ENCODE measurements at places on chromosomes 6 and 20.

- no peak for DNase-seq
These were observed 4.4 kb downstream of the GSS start for GRCh38 chr20:34951252-34951651.

DNA sequence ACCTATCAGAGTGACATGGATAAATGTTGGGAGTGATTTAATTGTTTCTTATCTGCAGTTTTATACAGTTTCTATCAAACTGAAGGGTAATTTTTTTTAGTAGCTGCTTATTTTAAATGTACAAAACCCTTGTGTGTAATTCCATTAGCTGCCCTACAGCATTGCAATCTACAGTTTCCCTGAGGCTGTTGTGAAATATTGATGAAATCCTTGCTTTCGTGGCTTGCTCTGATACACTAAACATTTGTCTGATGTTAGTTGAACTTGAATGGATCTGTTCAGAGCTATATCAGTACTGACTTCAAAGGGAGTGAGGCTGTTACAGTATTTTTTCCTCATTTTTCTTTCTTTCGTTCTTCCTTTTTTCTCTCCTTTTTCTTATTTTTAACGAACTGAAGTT is 255.4 kb downstream of the TSHZ2 start:
- DNase-seq = no peak

DNA sequence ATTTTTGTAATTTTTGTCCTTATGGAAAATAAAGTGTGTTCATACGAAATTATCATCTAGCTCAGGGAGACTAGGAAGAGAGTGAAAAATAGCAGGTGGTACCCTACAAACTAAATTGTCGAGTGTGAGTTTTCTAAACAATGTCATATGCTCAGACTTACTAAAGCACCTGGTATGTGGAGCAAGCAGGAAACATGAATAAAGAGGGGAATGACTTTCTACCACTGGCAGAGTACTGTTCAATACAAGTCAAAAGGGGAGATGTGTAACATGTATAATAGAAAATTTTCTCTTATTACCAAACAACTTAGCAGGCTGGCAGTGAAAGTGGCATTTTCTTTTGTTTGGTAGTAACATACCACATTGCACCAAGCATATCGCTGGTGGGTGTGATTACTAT is 36.1 kb downstream of the CTNNBL1 start:
- DNase-seq = no peak

DNA sequence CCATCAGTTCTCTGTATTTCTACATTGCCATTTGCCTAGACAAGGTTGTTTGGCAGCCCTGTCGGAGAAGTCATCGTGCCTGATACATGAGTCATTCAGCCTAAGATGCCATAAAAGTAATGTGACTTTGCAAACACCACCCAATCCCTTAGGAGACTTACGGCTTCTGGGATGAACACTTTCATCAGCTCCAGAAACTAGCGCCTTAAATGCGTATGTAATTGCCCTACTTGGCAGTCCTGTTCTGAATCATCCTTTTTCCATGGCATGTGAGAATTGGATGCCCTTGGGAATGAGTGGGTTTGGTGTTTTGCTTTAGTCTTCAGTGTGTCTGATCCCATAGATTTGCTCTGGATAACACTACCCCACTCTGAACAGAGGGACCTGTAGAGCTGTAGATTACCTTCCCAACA is 158.5 kb downstream of the SASH1 start:
- DNase-seq = no peak

DNA sequence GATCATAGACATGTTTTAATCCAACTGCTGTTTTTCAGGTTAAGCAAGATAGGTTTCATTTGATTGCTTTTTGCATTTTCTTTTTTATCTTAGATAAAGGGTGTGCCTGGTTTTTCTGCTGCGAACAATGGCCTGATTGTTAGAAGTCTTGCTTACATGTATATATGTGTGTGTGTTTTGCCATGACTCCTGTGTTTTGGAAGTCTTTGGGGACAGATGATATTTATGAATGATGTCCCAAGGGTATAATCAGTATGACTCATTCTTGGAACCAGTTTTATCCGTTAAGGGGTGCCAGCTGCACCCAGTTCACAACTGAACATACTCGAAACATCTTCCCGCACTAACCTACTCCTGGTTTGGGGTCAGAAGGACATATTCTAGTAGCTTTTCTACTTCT is 230.1 kb upstream of the SUPT3H start:
- DNase-seq = no peak

DNA sequence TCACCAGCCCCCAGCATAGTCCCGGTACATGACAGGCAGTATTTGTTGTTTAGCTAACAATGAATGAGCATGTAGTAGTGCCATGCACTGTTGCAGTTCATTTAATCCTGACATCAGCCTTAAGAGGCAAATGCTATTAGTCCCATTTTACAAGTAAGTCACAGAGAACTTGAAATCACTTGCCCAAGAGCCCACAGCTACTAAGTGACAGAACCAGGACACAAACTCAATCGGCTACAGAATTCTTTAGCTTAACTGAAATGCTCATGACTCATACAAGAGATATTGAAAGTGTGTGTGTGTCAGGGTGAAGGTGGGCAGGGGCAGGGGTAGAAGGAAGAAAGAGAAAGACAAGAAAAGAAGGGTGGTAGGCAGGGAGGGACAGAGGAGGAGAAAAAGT is 52.7 kb downstream of the UNC5CL start:
- no peak for DNase-seq

DNA sequence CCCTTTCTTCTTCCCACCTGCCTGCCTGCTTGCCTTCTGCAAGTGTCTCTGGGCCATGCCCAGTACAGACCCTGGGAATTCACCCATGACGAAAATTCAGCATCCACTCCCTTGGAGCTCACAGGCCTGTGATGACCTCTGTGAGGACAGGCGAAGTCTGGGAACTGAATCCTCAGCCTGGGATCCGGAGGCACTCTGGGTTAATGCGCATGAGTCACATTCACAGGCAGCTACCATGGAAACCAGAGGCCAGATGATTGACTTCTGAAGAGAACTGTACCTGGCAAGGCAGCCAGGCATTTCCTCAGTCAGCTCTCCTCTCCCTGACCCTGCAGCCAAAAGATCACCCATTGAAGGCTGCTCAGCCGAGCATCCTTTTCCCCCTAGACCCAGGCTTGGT is 41.0 kb downstream of the SLC9A8 start:
- DNase-seq = no peak

Data from hippocampal formation (tissue), 2 donors.